Inflammatory macrophage treated with lipopolysaccharide for 1 hour (primary cell): ENCODE measurements at places on chromosomes 7 and 10.

DNA sequence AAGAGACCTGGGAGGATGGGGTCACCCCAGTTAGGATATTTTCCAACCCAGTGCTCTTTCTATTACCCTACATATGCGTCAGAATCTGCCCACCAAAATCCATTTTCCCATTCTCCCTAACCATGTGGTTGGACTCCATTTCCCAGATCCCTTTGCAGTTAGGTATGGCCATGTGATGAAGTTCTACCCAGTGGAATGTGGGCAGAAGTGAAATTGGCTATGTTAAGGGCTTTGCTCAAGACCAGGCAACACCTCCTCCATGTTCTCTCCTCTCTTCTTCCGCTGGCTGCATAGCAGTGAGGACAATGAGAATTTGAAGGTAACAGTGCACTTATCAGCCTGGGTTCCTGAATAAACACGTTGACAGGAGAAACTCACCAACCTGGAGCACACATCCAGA is 111.3 kb downstream of the CABCOCO1 start:
- no peak for DNase-seq

DNA sequence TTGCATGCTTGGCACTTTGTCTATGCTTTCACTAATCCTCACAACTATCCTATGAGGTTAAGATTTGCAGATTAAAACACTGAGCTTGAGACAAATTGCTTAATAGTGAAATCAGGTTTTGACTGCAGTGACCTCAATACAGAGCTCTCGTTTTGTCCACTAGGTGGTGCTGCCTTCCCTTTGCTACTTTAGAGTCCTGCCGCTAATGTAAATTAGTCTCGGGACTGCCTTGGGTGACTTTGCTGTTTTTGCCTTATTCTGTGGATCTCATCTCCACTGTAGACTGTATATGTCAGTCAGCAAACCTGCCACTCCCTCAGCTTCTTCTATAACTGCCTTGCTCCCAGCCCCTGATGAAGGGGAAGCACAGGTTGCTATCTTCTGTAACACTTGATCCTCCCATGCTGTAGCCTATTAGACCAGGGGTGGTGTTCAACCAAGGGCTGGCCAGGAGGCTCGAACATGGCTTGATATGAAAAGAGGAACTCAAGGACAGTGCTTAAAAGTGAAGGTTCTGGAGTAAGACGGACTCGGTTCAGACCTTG is 26.0 kb downstream of the ASB4 start:
- peak; percentile 96 for DNase-seq

- DNase-seq: peak; percentile 3
Observed at GRCh38 chr7:5050676-5051075, 5.0 kb downstream of the RBAK start.

DNA sequence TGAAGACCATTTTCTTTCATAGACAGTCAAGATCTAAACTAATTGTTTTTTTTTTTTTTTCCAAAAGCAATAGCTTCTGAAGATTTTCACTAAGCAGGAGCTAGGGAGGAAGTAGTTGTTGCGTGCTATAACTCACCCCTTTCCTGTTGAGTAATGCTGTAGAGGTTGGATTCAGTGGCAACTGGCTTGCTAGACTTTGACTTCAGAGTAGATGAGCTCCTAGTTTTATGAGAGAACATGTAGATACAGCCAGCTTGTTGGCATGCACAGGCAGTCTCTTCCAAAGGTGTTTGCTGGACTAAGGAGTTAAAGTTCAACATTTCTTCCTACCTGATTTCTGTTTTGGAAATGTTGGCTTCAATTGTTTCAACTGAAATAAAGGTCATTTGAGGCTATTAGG is 66.2 kb upstream of the MXI1 start:
- DNase-seq: peak; percentile 62

DNA sequence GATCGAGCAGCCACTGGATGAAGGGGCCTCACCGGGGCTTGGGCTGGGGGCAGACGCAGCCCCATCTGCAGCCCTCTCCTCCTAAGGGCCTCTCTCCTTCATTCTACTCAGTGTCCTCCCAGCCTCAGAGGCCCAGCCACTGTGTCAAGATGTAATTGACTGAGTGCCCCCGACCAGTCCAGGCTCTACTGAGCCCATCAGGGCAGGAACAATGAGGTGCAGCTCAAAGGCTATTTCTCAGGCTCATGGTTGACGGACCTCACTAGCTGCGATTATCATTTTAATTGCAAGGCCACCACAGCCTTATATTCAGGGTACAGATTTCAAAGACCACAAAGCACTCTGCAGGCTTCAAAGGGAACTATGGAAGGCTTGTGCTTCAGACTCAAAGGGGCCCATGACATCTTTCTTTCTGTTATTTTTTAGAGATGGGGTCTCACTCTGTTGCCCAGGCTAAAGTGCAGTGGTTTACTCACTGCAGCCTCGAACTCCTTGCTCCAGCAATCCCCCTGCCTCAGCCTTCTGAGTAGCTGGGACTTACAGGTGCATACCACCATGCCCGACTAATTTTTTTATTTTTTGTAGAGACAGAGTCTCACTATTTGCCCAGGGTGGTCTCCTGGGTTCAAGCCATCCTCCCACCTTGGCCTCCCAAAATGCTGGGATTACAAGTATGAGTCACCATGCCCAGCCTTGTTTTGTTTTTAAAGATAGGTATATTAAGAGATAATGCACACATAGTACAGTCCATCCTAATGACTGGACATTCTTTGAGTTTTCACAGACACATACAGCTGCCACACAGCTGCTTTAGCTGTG is 23.7 kb downstream of the SLC29A3 start:
- DNase-seq: no peak

DNA sequence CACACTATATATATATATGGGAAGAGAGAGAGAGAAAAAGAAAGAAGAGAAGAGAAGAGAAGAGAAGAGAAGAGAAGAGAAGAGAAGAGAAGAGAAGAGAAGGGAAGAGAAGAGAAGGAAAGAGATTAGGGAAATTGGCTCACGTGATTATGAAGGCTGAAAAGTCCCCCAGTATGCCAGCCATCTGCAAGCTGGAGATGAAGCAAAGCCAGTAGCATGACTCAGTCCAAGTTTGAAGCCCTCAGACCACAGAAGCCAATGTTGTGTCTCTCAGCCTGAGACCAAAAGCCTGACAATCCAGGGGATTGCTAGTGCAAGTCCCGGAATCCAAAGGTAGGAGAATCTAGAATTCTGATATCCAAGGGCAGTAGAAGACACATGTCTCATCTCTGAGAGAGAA is 206.3 kb upstream of the PRSS1 start:
- peak; percentile 46 for DNase-seq

DNA sequence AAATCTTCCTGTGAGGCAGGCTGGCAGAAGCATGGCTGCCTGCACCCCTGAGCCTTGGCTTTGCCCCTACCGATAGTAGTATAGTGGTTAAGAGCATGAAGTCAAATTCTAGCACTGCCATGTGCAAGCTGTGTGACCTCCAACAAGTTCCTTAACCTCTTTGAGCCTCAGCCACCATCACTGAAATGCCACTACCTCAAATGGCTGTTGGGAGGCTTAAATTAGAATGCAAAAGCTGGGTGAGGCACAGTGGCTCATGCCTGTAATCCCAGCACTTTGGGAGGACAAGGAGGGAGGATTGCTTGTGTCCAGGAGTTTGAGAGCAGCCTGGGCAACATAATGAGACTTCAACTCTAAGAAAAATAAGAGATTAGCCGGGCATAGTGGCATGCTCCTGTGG is 8.4 kb downstream of the SFRP5 start:
- DNase-seq: no peak

DNA sequence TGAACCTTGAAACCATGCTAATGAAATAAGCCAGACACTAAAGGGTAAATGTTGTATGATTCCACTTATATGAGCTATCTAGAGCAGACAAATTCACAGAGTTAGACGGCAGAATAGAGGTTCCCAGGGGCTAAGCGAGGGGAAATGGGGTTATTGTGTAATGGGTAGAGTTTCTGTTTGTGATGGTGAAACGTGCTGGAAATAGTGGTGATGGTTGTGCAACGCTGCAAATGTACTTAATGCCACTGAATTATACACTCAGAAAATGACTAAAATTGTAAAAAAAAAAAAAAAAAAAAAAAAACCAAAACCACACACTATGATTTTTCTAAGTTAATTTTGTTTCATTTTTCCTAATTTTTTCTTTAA is 30.0 kb downstream of the SFXN4 start:
- DNase-seq: peak; percentile 73

GRCh38 chr7:47502240-47502877 is 79.6 kb downstream of the TNS3 start:
- no peak for DNase-seq

DNA sequence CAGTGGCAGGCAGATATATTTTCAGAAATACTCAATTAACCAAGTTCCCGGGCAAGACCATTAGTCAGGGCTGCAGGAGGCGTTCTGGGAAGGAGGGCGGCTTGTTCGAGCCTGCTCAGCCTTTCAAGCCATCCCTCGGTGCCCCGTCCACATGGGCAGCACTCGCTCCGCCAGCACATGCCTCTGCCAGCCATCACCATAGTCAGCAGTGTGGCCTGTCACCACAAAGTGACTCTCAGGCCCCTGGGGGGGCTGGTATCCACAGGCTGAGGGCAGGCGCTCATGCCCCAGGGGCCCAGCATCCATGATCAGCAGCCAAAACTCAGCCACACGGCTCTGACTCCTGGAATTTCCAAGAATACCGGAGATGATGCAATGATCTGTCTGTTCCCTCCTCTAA is 81.9 kb downstream of the CHST15 start:
- no peak for DNase-seq

- no peak for DNase-seq
Observed at GRCh38 chr10:70773965-70774809, 11.0 kb downstream of the TBATA start.

DNA sequence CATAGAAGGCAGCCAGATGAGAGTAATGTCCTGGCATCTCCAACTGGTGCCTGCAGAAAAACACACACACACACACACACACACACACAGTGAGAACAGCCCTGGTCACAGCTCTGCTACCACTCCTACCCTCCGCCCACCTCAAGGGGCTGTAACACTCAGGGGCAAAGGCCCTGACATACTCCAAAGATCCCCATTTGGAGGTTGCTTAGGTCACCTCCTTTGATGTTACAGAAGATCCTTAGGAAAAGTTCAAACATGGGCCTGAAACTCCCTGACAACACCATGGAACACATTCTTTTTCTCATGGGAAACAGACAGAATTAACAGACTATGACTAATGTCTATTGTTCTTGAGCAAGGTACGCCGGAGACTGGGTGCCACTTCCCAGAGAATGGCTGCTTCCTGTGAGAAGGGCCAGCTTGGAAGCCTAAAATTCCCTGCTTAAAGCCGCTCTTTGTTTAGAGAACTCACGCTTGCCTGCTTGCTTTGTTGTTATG is 27.7 kb downstream of the DENND11 start:
- DNase-seq: peak; percentile 63

GRCh38 chr10:51389415-51390321 is 309.7 kb downstream of the CSTF2T start:
- peak; percentile 27 for DNase-seq

DNA sequence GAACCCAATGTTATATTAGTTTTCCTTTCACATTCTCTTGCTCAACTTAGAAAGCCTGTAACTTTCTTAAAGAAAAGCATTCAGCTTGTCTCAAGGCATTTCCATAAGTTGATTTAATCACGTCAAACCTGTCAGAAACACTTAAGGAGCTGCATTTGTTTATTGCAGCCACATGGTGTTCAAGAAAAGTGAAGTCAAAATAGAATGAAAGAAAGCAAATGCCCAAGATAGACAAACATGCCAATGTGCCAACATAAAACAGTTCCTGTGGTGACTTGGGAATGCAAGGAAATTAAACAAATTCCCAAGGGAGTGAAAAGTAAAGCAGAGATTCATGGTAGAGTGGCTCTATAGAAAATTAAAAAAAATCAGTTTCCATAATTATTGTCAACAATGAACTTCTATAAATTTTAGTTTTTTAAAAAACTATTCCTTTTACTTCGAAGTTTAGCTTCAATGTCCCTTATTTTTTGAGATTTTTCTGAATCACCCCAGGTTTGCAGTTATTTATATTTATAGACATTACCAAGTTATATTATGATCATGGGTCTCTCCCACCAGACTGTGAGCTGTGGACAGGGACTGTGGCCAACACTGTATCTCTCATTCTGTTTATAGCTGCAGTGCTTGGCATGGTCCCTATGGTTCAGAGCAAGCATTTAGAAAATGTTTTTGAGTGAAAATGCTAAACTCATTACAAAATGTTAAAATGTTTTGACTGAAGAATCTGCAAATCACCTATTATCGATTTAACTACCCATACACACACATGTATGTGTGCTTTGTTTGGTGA is 887.4 kb downstream of the REEP3 start:
- no peak for DNase-seq

GRCh38 chr7:19401461-19401860 is 256.2 kb upstream of the FERD3L start:
- DNase-seq: no peak

DNA sequence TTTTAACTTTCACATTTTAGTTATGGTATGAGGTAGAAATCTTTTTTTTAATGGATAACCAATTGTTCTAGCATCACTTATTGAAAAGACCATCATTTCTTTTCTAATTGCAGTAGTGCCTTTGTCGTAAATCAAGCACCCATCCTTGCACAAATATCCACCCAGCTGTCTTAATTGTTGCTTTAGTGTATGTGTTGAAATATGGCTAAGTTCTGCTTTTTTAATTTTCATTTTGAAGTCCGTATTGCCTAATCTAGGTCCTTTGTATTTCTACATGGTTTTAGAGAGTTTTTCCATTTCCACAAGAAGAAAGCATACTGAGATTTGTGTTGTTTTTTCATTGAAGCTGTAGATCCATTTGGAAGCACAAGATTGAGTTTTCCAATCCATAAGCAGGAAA is 259.6 kb upstream of the SEMA3E start:
- peak; percentile 53 for DNase-seq

- DNase-seq: peak; percentile 6
Observed at GRCh38 chr10:5334196-5334880, 30.4 kb upstream of the UCN3 start.
